HFFc6 (cell line): ENCODE measurements at places on chromosomes 1 and 21. TPM values are rescaled to one million over a fixed set of nuclear protein-coding genes. Genes with fewer than 3 reads are reported as not detected.

GRCh38 chr1:169696273-169697100, 14.9 kb downstream of the SELL start:
- no peak for DNase-seq

DNA sequence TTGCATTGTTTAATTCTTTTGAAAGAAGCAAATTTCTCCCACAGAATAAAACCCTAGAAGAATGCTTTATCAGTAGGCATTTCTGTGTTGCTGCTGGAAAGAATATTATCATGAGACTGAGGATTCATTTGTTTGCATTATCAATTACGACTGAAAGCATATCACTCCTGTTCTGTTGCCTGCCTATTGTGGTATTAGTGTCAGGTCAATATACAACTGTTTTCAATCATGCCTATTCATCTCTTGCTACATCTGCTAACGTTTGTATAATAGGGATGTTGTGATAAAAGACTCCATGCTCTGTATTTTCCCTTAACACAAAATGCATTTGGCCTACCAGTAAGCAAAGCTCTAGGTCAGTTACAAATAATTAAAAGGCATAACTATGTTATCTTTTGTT, 221.5 kb downstream of the PTPRC start:
- DNase-seq = no peak

DNA sequence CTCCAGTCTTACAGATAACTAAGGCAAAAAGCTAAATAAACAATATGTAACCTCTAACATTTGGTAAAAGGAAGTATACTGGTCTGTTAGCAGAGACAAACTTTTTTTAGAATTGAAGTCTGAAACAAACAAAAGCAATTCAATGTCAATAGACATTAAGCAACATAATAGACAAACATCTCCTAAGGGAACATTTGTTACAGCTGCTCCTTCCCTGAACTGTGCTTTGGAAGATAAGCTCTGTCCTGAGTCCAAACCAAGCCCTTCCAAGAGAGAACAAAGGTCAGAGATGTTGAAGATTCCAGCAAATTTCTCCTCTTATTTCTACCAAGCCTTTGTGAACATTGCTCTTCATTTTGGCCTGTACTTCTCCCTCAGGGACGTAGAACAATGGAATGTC, 25.3 kb downstream of the FMO2 start:
- no peak for DNase-seq

DNA sequence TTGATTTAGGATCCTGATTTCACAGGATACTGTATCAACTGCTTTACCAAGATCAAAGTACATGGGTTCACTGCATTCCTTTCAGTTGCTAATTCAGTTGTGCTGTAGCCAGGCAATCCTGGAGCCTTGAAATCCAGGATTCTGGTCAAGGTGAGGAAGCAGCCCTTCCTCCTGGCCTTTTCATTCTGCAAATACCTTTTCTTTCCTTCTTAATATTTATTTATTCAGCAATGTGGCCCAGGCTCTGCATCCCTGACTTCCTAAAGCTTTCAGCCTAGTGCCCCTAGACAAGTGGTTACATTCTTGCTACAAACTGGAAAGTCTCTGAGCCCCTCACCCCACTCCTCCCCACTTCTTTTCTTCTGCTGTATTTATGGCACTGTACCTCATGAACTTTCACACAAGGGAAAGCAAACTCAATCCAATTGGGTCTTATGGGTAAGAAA, 16.2 kb downstream of the LRRC8D start:
- no peak for DNase-seq

DNA sequence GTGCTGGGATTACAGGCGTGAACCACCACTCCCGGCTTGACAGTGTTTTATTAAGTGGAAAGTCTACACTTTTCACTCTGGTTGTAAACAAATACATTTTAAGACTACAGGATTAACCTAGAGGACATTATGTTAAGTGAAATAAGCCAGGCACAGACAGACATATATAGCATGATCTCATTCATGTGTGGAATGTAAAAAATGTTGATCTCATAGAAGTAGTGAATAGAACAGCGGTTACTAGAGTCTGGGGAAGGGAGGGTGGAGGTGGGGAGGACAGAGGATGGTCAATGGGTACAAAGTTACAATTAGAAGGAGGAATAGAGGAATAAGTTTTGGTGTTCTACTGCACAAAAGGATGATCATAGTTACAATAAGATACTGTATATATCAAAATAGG, 16.9 kb downstream of the CTH start:
- peak; percentile 18 for DNase-seq

DNA sequence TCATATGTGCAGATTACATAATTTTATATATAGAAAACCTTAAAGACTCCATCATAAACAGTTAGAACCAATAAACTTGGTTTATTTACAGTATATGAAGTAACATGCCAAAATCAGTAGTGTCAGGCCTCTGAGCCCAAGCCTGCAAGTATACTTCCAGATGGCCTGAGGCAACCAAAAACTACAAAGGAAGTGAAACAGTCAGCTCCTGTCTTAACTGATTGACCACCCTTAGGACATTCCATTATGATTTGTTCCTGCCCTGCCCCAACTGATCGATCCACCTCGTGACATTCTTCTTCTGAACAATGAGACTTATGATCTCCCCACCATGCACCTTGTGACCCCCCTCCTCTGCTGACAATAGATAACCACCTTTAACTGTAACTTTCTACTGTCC, 630.3 kb downstream of the AMY1C start:
- DNase-seq = no peak

- DNase-seq = no peak
Observed at GRCh38 chr1:159436469-159436868, 3.1 kb upstream of the OR10J1 start.

DNA sequence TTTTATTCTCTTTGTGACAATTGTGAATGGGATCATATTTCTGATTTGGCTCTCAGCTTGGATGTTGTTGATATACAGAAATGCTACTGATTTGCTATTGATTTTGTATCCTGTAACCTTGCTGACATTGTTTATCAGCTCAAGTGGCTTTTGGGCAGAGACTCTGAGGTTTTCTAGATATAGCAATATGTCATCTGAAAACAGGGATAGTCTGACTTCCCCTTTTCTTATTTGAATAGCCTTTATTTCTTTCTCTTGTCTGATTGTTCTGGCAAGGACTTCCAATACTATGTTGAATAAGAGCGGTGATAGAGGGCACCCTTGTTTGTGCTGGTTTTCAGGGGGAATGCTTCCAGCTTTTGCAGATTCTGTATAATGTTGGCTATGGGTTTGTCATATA, 150.8 kb downstream of the FASLG start:
- no peak for DNase-seq

GRCh38 chr1:21574466-21575151, 65.4 kb downstream of the ALPL start:
- no peak for DNase-seq

GRCh38 chr1:92913093-92913819, 48.0 kb downstream of the DIPK1A start:
- DNase-seq = no peak

DNA sequence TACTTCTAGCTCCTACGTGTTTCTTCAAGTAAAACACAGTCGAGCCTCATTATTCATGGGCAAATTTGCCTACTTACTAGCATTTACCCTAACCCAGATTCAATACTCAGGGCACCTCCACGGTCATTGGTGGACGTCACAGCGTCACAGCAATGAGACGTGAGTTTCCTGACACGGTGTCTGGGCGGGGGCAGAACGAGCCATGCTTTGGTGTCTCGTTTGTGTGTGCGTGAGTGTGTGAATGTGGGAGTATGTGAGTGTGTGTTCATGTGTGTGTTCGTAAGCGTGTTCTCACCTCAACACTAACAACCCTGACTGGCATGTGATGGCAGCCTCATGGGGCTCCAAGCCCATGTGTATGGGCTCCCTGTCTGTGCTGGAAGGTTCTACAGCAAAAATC, 17.5 kb upstream of the COL18A1 start:
- DNase-seq = no peak

DNA sequence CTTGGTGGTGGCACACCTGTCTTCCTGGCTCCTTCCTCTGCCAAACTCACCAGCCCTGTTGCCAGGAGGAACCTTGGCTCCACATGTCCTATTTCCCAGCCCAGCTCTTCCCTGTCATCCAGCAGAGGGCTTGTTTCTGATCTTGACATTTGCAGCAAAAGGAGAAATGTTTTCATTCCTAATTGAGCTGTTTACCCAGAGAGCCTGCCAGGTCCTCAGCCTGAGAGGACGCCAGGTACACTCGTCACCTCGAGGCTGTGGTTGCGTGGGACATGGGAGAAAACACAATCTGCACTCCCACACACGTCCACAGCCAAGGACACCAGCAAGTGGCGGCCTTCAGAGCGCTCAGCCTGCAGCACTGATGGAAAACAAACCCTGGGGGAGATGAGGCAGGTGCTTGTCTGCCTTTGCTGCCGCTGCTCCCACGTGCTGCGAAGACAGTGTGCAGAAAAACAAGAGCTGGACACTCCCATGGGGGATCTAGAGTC, 132.8 kb upstream of the CD34 start:
- no peak for DNase-seq

- peak; percentile 88 for DNase-seq
Observed at GRCh38 chr1:183163316-183163715, 22.7 kb upstream of the LAMC2 start.

GRCh38 chr1:158124999-158125398, 55.7 kb upstream of the CD1D start:
- peak; percentile 84 for DNase-seq

GRCh38 chr1:21329209-21329844, 39.1 kb upstream of the ECE1 start:
- no peak for DNase-seq

Gene OTUD7B
- 26.2 to 29.2 TPM (median 27.1 TPM) in 3 replicates for total RNA-seq

- peak; percentile 72 for DNase-seq
Observed at GRCh38 chr1:115331558-115332331, 6.3 kb downstream of the NGF start.

Gene TEKT2
- not detected in 2 replicates for total RNA-seq

- peak; percentile 31 for DNase-seq
Observed at GRCh38 chr1:68173283-68173935, 58.9 kb downstream of the WLS start.

GRCh38 chr1:39850606-39851216, 32.6 kb downstream of the TRIT1 start:
- no peak for DNase-seq

Gene LCE6A
- total RNA-seq = not detected in 3 replicates
